ENCODE measurements at places on chromosomes 2 and 18.
A peak's percentile ranks its signal among the peaks of the same experiment; 100 is the strongest.

- DNase-seq: no peak
These were observed 42.2 kb upstream of the ZSWIM2 start for GRCh38 chr2:186891185-186891621.

- DNase-seq: no peak
These were observed 78.9 kb downstream of the CPS1 start for GRCh38 chr2:210635257-210635656.

- DNase-seq: no peak
These were observed 336.8 kb downstream of the MYCN start for GRCh38 chr2:16277117-16277516.

DNA sequence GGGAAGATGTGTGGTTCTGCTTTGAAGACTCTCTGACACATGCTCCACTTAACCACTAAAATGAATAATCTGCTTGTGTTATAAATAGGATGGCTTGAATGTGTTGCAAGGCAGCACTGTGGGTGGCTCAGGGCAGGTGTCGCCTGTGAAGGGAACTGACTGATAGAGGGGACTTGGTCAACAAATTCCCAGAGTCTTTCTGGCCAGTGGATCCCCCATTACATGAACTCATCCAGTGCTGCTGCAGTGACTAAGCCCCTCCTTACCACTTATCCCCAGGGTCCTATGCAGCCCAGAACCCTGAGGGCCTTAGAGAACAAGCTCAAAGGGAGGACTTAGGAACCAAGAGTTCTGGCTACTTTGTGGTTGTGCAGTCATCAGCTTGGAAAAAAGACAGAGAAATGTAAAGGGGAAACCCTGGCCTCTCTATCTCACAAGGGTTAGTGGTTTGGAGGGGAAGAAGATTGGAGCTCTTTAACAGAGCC is 226.2 kb upstream of the TNP1 start:
- DNase-seq: peak; percentile 28

DNA sequence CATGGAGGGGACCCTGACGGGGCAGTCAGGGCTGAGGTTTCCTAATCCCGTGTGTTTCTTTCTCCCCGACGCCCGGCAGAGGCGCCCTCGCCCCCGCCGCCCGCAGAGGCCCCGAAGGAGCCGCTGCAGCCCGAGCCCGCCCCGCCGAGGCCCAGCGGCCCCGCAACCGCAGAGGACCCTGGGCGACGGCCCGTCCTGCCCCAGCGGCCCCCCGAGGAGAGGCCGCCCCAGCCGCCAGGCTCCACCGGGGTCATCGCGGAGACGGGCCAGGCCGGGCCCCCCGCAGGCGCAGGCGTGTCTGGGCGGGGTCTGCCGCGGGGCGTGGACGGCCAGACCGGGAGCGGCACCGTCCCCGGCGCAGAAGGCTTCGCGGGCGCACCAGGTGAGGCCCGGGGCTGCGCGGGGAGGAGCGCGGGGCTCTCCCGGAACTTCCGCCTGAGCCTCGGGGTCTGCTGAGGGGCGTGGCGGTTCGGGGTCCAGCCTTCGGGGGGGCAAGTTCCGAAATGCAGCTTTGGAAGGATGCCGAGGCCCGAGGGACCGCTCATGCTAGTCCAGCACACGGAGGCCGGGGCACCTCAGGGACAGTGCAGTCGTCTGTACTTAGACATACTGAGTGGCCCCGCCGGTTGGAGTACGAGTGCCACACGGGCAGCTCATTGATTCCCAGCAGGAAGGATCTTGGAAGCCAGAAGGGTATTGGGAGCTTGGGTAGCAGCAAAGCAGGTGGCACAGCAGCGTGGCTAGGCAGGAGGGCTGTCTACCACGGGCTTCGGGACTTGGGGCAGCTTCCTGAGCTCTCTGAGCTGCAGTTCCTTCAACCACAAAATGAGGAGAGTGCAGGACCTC is 60.1 kb downstream of the EMILIN2 start:
- peak; percentile 72 for DNase-seq

GRCh38 chr2:68368654-68369336 is 3.7 kb downstream of the PLEK start:
- DNase-seq: no peak

DNA sequence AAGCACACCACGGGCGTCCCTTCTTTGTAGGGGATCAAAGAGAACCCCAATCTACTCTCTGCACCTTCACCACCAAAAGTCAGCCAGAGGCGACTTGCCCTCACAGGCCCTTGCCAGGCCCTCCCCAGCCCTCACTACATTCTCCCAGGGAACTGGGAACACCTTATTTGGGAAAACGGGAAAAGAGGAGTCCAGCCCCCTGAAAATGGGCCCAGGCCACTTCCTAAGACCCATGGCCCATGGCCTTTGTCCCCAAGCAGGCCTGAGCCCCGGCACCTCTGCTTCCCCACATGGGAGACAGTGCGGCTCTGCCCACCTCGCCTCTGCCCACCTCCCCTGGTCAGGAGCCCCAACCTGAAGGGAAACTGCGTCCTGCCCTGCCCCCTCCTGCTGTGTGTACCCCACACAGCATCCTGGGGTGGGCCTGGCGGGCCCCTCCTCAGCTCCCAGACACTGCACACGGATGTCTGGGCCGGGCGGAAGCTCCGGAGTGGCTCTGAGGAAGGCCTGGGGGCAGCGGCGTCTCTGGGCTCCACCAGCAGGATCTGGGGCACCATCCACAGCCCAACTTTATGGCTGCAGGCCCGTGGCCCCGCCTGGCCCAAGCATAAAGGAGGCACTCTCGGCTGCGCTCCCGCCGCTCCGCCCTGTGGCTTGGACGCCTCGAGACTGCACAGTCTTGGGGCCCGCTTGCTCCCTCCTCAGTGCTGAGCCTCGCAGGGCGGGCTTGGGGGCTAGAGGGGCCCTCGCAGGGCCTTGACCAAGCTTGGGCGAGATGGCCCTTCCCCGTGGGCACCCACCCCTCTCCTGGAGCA is 70.3 kb upstream of the GPC1 start:
- no peak for DNase-seq

DNA sequence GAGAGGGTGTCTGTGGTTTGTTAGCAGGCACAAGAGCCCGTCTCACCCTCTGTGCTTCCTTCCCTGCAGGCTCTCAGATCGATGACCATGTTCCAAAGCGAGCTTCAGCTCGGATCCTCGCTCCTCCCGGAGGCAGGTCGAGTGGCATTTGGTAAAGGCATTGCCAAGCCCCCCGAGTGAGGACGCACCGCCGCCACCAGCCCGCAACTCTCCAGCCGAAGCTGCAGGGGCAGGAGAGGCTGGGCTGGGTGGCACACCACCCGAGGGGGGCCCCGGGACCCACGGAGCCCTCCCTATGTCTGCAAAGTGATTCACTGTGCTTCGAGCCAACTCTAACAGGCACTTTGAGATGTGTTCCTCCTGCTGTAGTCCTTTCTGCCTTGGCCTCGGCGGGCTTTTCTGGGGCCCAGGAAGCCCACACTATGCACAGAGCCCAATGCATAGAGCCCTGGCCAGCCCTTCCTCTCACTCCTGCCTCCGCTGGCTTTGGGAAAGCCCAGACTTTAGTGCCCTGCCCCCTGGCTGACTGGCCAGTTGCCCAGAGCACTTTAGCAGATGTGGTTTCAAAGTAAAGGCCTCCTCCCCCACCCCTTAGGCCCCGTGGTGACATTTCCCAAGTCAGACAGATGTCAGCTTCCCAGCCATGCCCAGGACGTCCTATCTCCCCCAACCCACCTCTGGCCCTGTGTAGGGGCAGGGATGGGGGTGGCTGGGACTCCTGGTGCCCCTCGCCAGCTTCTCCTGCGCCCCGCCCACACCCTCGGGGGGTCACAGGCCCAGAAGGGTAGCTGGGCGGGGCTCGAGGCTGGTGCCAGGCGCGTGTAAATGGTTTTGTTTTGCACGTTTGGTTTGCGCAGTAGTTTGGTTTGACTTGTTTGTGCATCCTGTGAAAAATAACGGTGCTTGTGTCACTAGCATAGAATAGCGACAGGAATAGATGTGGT is 23.3 kb upstream of the MAPRE3 start:
- DNase-seq: peak; percentile 46

GRCh38 chr18:56658261-56658660 is 7.1 kb downstream of the WDR7 start:
- no peak for DNase-seq

DNA sequence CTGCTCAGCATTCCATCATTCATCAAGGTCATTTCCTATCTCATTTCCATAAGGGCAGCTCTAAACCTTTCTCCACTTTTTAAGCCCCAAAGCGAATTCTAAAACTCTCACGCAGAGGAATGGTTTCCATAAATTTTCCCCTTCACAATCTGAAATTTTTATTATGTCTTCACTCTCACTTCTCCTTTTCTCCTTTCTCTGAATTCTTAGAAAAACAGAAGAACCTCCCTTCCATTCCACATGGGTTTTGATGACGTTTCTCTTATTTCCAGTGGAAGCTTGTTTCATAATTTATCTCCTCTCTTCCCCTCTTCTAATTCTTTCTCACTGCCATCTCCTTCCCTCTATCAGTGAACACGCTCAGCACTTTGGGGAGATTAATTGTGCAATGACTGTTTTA is 97.3 kb downstream of the SPATS2L start:
- DNase-seq: peak; percentile 13

DNA sequence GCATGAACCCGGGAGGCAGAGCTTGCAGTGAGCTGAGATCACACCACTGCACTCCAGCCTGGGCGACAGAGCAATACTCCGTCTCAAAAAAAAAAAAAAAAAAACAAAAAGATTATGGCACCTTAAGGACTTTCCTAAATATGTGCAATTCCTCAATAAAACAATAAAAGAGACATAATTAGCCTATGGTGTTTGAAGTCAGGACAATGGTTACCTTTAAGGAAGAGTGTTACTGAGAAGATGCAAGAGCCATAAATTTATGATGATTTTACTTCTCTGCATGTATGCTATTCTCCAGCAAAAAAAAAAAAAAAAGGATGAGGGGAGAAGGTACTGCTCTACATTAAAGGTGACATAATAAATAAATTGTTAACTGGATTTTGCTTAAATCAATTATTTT is 208.2 kb upstream of the STK17B start:
- DNase-seq: no peak

GRCh38 chr2:10993001-10993481 is 81.3 kb downstream of the KCNF1 start:
- no peak for DNase-seq

DNA sequence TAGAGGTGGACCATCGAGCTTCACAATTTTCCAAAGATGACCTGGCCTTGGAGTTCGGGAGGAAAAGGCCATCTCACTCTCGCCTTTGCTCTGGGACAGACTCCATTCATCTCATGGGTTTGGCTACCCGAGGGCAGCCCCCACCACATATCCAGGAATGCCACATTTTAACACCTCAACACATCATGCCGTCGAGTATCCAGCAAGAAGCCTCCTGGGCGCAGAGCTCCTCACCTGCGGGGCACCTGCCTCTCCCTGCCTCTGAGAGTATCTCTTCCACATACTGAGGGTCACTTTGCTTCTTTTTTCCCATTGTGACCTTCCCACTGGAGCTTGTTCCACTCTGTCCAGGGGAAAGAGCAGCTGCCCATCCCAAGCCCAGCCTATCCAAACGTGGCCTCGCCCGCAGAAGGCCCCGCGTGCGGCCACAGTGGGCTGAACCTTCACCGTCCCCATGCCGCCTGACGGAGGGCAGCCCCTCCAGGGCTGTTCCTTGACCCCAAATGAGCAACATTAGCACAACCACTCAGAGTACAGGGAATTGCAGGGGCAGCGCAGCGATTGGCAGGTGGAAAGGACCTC is 5.5 kb upstream of the LIMS2 start:
- no peak for DNase-seq

- no peak for DNase-seq
These were observed 98.2 kb downstream of the ZNF516 start for GRCh38 chr18:76396792-76397191.

DNA sequence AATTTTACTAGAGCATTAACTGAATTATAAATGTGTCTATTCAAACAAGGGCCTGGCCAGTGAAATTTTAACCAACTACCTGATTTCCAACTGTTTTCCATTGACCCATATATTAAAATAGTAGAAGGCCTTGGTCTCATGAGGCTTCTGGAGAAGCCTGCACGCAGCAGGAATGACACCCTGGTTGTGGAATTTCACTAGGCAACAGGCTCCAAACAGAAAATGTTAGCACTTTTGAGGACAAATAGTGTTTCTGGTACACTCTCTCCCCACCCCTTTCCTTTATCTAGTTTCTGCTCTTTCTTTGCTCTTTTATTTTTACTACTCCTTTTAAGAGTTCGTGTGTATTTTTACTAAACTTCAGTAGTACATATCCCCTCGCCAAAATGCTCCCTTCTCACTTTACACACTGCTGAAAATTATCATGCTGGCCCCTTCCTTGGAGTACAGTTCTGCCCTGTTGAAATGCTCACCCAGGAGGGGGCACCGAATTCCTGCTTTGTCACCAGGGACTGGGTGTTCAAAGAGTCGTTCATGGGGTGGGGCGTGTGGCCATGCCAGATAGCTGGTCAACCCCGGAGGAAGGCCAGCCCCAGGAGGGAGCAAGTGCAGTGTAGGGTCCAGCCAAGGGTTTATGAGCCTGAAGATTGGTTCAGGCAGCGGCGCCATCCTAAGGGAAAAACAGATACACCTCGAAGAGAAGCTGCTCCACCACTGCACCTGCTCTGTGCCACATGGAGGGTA is 22.1 kb upstream of the COL6A3 start:
- peak; percentile 12 for DNase-seq

GRCh38 chr2:96241900-96242611 is 23.7 kb downstream of the TMEM127 start:
- DNase-seq: peak; percentile 87

- no peak for DNase-seq
These were observed 9.3 kb upstream of the CDH20 start for GRCh38 chr18:61323951-61324350.

DNA sequence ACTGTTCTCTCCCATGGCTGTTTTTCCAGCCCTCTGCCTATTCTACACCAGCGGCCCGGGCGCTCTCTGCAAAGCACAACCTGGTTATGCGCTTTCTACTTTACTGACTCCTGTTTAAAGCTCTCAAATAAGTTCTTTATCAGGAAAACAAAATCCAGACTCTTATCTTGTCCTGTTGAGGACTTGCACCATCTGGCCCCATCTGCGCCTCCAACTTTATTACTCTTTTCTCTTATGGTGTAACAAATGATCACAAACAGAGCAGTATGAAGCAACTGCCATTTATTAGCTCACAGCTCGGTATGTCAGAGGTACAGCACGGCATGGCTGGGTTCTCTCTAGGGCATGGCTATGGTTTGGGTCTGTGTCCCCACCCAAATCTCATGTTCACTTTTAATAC is 236.5 kb upstream of the NT5C1B start:
- no peak for DNase-seq

- peak; percentile 14 for DNase-seq
These were observed 2.1 kb downstream of the MARCHF7 start for GRCh38 chr2:159714247-159714930.

DNA sequence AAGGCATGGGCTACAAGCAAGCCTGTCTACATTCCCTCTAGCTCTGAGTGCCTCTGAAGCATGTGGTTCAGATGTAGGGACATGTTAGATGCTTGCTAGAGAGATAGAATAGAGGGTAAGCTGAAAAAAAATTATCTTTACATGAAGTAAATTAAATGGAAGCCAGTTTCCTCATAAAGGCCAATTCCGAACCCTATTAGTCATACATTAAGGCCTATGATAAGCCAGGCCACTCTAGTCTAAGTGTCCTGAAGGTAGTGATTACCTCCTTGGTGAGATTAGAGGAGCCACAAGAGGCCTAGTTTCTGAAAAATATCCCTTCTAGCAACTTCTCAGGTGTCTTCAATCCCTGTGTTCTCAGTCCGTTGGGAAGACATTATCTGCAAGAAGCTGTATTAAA is 72.4 kb upstream of the NPAS2 start:
- no peak for DNase-seq

Measured in hematopoietic multipotent progenitor cell treated with erythropoietin and hydrocortisone succinate and interleukin-3 and kit ligand, for 4 days (in vitro differentiated cells).